Stimulated activated CD8-positive, alpha-beta memory T cell treated with anti-CD3 and anti-CD28 coated beads, Interleukin-15, amount 100 ng/mL, for 48 hours (primary cell): ENCODE measurements at places on chromosomes 3 and 15.

- no peak for DNase-seq
Observed at GRCh38 chr3:23655749-23656148, 150.0 kb upstream of the UBE2E1 start.

- DNase-seq: no peak
Observed at GRCh38 chr3:43618142-43618541, 3.7 kb downstream of the ANO10 start.

GRCh38 chr3:184004476-184004875, 13.2 kb downstream of the ABCC5 start:
- DNase-seq: no peak

GRCh38 chr15:55221090-55222011, 24.6 kb upstream of the RSL24D1 start:
- peak; percentile 43 for DNase-seq

DNA sequence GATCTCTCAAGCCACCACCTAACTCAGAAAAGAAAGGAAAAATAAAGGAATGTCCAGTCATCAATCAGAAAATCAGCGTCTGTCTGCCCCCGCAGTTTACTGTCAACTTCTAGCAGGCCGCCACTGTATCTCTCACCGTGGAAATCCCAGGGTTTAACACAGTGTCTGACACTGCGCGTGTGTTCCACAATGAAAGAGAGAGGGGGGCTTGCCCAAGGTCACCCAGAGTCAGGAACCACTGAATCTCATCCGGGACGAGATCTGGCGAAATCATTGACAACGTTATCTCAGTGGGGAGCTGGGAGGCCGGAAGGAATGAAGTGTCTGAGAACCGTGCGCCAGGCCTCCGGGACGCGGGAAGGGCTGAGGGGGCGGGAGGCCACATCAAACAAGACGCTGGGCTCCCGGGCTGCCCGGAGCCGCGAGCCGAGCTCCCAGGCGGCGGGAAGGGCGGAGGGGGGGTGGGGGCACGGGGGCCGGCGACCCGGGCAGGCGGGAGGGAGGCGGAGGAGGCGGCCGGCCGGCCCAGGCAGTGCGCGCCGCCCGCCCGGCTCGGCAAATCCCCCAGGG, 2.2 kb upstream of the HES1 start:
- no peak for DNase-seq

- no peak for DNase-seq
Observed at GRCh38 chr15:79432345-79433275, 474 bp downstream of the MINAR1 start.

GRCh38 chr3:130835483-130835882, 58.4 kb upstream of the ATP2C1 start:
- no peak for DNase-seq

GRCh38 chr3:183823963-183824362, 1.4 kb downstream of the MAP6D1 start:
- DNase-seq: no peak
